Fibroblast of villous mesenchyme (primary cell): ENCODE measurements at places on chromosomes 11 and 22.
A peak's percentile ranks its signal among the peaks of the same experiment; 100 is the strongest.

- no peak for DNase-seq
Observed at GRCh38 chr11:117484156-117484555, 156.5 kb downstream of the CEP164 start.

- no peak for DNase-seq
Observed at GRCh38 chr22:17716529-17716928, 57.7 kb downstream of the BID start.

DNA sequence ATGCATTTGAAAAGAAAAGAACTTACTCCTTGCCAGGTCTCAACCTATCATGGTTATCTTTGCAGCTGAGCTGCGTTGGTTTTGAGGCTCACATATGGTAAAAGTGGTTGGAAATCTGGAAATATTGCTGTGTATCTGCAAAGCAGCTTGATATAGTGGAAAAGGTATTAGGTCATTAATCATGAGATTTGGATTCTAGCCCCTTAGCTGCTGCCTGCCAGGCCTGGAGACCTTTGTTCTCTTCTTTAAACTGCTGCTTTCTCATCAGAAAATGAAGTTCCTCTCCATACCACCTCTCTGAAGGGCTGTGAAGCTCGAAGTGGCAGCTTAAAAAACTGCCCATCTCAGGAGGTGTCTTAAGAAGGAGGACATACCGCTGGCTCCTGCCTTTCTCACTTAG, 5.7 kb downstream of the PPARA start:
- DNase-seq = no peak

DNA sequence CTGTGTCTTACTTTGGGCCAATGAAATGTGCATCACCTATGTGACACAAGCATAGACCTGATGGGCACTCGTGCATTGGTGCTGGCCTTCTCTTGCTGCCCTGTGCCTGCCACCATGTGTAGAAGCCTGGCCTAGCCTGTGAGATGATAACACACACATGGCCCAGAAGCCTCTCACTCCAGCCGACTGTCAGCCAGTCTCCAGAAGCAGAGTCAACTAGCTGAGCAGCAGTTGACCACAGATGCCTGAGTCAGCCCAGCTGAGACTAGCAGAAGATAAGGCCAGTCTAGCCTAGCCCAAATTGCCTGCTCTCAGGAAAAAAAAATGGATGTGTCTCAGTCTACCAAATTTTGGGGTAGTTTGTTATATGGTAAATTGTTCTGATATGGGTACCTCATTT, 46.2 kb downstream of the CSNK2A3 start:
- DNase-seq = no peak

DNA sequence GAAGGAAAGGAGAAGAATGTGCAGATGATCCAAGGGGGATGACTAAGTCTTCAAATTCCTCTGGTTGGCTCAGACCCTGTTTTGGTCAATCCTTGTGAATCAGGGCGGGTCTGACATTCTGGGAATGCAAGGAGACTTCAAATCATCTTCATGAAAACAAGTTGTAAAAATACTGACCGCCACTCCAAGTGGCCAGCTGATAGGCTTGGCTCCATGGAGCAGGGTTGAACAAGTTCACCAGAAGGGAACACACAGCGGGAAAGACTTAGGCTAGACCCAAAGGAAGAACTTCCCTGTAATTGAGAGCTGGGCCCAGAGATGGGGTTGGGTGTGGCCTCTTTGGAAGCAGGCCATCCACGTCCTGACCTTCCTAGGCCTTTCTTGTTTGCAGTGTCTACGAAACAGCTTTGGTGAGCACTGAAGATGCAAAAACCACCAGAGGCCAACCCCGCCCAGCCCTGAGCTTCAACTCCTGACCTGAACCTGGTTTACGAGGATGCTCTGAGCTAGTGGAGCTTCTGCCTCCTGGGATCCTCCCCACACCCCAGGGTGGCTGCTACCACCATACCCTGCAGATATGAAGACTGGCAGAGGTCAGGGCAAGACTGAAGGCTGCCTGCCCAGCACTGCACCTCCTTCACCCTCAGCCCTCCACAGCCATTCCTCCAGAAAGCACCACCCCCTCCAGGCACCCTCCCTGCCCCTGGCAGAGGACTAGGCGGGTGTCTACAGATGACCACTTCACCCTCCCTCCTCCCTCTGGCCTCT, 26.1 kb downstream of the GDPD5 start:
- peak; percentile 98 for DNase-seq

- peak; percentile 99 for DNase-seq
Observed at GRCh38 chr11:33161120-33162005, at the start of gene CSTF3. CSTF3 (minus strand) TSS chr11:33161480; CDS start chr11:33161325, 155 bp downstream.

DNA sequence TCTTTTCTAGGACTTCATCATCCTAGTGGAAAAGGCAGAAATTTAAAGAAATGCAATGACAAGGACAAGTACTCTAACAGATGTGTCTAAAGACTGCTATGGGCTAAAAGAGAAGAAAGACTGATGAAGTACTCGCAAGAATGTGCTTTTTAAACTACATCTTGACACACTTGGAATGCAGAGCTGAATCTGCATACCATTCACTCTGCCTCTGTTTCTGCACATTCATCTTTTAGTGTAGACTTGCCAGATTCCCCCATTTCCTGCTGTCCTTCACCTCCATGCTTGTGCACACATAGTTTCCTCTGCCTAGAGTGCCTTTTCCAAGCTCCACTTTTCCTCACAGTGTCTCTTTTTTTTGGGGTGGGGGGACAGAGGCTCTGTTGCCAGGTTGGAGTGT, 239.0 kb upstream of the CCDC179 start:
- no peak for DNase-seq

- DNase-seq = no peak
Observed at GRCh38 chr11:2542406-2542805, 97.6 kb downstream of the KCNQ1 start.

DNA sequence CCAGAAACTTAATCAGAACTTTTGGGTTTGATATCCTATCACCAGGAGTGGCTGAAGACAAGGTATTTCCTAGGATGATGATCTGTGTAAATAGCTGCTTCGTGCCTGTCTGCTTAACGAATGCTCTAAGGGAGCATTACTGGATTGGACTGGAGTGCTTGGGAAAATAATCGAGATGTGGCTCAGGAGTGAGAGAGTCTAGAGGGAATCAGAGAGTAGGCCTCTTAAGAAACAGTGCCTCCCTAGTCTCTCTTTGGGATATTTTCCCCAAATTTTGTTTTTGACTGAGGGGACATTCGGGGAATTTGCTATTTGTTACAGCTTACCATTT, 2.5 kb downstream of the MAML2 start:
- DNase-seq = no peak

- DNase-seq = no peak
Observed at GRCh38 chr11:45163956-45164575, 17.6 kb downstream of the PRDM11 start.

GRCh38 chr11:125315079-125315740, 150.7 kb downstream of the PKNOX2 start:
- DNase-seq = peak; percentile 52

- no peak for DNase-seq
Observed at GRCh38 chr11:23403210-23404185, 543.2 kb upstream of the CCDC179 start.

DNA sequence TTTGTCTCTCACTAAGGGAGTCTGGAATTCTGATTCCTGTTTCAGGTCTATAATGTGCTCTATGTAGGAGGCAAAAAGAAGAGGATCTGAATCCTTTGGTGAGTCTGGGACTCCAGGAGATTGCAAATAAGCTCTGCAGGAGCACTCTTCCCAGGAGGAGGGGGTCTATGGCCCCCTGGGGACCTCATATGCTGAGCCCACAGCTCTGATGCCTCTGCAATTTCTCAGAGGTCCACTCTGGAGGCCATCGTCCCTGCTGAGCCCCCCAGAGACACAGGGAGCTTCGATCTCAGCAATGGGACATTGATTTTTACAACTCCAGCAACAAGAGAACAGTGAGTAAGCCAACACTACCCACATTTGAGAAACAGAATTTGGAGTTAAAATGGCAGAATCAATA, 20.2 kb upstream of the NRGN start:
- no peak for DNase-seq

- DNase-seq = no peak
Observed at GRCh38 chr11:26743622-26744021, 21.8 kb upstream of the SLC5A12 start.

GRCh38 chr11:124043420-124043819, 2.3 kb upstream of the OR10G7 start:
- DNase-seq = no peak

GRCh38 chr22:46237453-46238124, 12.5 kb downstream of the CDPF1 start:
- no peak for DNase-seq

- no peak for DNase-seq
Observed at GRCh38 chr11:640021-640706, 3.1 kb downstream of the DRD4 start.

DNA sequence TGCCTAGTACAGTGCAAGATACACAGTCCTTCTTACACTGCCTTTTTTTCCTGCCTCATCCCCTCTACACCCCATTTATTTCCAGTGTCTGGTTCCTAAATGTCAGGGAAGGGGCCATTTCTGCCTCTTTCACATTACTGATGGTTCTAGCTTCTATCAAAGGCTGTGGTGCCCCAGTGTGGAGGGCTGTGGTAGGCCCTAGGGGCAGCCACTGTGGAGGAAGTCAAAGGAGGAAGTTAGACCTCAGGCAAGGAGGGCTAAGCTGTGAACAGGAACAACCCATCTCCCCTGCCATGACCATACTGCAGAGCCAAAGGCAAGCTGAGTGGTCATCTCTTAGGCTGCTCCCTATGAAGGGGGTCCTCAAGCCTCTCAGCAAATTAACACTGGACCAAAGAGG, 81.9 kb upstream of the CRTAM start:
- DNase-seq = no peak

DNA sequence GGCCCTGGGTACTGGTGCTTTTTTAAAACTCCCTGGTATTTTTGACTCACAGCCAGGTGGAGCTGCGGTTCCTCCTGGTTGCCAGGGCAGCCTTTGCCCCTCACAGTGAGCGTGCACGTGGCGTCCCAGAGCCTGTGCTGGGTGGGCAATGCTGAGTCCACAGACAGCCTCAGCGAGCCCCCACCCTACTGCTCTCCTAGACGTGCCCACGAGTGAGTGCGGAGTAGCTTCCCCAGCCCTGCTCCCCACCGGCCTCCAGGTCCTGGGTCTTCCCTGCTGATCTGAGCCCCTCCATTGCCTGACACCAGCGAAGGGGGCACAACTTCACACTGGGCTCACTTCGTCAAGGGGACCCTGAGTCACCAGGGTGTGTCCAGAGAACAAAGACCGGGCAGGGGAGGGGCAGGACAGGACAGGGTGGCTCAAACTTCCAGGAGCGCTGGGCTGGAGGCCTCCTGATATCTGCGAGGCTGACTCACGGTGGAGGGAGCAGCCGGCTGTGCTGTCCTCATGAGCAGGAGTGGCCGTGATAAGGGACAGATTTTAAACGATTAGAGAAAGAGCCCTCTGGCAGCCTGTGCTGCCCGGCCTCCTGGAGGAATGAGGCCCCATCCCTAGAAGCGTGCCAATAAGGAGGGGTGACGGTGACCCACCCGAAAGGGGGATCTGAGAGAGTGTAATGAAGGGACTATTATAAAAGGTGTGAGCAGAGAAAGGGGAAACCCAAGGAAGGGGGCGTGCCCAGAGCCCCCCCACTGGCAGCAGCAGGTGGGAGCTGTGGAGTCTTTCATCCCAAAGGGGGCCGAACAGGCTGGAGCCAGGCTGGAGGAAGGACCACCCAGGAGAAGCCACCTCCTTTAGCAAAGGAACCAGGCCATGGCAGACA, 129.3 kb upstream of the FGF3 start:
- DNase-seq = no peak

GRCh38 chr22:24507716-24508115, 12.6 kb downstream of the UPB1 start:
- DNase-seq = no peak

DNA sequence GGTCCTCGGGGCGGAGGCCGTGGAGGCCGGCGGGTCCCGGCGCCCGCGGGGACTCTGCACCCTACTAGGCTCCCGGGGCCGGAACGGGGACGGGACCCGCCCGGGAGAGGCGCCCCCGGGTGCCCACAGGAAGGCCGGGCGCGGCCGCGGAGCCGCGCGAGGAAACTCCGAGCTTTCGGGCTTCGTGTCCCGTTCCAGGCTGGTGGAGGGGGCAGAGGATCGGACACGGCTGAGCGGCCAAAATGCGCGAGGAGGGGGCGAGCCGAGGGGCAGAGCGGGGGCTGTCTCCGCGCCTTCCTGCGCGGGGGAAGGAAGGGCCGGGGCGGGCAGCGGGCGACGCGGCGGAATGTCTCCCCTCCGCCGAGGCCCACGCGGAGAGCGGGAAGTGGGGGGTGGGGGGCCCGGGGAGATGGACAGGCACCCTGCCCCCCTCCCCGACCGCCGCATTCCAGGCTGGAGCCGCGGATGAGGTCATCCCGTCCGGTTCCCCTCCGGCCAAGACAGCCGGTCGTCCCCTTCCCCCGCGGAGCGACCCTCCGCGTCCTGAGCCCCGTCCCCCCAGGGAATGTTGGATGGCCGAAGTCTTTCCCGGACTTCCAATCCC, 430 bp downstream of the CDC42EP1 start:
- peak; percentile 55 for DNase-seq

GRCh38 chr11:48013269-48013901, 33.0 kb downstream of the PTPRJ start:
- DNase-seq = no peak

DNA sequence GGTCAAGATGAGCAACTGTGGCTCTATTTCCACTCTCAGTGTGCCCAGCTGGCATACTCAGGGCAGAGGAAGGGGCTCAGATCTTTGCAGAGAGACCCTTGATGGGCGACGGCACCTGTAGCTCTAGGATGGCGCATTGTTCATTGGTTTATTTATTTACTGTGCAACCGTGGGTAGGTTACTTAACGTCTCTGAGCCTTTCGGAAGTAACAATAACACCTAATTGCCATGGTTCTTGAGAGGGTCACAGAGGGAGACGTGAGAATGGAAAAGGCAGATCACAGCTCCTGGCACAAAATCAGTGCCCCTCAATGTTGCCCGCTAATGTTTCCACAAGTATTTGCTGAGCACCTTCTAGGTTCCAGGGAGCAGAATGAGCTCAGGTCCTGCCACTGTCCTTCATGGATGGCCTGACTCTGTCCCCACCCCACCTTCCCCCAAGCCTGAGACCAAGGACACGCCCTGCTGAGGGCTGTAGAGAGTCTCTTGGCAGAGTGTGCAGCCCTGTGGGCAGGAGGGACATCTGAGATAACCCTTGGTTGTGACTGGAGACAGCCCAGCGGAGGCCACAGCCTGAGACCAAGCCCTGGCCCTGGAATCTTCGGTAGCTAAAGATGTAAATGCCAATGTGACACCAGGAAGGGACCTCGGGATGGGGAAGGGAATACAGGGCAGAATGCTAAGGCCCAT, 780 bp upstream of the ALDH3B2 start:
- DNase-seq = no peak

DNA sequence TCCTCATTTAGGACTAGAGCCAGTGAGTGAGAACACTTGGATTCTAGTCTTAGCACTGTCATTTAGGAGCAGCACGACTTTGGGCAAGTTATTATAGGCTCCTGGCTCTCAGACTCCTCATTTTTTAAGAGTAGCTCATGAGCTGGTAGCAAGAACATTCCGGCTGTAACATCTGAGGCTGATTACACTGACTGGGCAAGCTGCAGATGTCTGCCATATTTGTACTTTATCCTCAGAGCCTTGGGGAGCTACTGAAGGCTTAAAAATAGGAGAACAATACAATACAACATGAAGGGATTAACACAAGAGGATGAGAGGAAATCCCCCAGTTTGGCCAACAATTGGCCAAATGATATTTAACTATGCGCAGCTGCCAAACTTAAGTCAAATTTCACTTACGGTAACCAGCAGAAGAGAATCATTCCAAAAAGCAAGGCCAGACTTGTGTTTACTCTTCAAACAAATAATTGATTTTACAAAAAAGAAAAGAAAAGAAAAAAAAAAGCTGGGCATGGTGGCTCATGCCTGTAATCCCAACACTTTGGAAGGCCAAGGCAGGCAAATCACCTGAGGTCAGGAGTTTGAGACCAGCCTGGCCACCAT, 113.1 kb upstream of the ARHGAP42 start:
- DNase-seq = no peak
